ENCODE measurements at places on chromosomes 1 and 21.
A peak's percentile ranks its signal among the peaks of the same experiment; 100 is the strongest.

GRCh38 chr1:229862017-229862774 lies 204.8 kb upstream of the GALNT2 start:
- no peak for DNase-seq

DNA sequence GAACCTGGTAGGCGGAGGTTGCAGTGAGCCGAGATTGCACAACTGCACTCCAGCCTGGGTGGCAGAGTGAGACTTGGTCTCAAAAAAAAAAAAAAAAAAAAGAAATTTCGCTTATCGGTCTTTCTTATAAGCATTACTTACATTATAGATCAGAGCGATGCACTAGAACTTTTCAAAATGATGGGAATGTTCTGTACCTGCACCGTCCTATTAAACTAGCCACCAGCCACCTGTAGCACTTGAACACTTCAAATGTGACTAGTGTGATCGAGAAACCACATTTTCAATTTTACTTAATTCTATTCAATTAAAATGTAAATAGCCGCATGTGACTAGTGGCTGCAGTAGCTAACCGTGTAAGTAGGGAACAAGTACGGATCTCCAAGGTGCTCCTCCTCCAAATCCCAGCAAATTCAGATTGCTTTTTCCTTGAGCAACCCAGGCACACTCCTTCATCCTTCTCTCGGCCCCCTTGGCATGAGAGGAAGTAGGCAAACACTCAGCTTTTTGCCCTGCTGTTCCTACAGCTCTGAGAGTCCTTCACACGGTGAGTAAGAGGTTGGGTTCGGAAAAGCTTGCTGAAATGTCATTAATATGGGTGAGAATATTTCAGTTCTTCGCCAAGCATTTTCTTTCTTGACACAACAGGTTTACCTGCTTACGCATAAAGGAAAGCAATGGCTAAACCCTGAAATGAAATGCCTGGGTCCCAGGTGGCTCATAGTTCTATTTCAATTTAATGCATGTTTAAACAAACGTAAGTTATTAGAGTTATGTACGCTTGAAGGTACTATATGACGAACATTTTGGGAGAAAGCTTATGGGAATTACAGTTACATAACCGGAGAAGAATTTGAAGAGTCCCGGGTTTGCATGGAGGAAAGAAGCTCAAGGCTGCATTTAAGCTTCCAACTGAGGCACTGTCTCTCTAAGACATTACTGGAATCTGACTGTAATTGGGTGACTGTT lies 69.5 kb upstream of the HUNK start:
- no peak for DNase-seq

- no peak for DNase-seq
These were observed 6.5 kb downstream of the NBL1 start for GRCh38 chr1:19650416-19651140.

DNA sequence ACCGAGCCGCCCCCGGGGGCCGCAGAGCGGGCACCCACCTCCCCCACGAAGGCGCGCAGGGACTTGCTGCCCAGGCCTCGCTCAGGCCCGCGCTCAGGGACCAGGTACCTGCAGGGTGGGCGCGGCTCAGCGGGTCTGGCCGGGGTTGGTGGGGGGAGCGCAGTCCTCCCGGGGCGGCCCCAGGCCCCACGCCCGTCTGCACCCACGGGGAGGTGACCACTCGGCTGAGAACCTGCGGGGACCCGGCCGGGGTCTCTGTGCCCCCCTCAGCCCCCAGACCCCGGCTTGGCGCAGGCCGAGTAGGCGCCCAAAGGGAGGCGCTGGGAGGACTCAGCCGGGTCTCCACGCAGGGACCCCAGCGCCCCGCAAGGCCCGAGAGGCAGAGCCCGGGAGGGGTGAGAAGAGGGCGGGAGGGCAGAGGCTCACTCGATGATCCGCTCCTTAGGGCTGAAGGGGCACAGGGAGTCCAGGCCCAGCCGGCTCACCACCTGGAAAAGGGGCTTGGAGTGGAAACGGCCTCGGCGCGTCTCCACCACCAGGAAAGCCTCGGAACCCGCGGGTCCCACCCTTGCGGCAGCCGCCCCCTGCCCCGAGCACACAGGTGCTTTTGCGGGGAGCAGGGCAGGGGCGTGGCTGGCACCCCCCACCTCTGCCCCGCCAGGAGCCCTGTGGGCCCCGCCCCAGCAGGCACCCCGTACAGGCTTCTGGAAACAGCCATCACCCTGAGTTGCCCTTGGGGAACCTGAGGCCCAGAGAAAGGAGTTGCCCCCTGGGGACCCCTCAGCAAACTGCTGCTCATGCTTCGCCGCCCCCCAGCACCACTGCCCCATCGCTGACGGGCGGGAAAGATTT lies 9.3 kb downstream of the FTCD start:
- no peak for DNase-seq

DNA sequence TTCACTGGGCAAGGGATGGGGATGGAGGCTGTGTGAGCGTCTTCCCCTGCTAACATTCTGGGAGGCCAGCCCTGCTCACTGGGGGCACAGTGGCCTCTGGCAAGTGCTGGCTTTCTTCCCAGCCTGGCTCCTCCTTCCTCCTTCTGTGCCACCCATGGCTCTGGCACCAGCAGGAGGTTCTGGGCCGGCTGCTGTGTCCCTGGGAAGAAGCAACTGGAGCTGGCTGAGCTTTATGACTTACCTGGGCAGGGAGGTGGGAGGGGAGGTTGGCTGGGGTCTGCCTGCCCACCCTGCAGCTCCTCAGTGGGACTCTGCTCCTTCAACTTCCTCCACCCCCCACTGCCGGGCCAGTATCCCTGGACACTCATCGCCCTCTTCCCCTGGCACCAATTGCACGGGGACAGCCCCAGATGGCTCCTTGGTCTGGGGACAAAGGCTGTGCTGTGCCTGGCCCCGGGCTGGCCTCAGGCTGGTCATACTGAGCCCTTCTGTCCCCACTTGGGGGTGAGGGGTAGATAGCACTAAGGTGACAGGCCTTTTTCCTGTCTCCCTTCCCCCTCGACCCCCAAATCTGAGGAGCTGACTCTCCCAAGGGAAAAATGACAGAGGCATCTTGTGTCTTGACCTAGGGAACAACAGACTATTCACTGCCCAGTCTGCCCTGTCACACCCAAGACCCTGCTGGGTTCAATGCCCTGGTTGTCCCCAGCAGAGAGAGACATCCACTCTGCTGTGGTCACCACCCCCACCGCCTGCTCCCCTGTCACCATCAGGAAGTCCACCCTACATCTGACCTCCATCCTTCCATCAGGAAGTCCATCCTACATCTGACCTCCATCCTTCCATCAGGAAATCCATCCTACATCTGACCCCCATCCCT lies 14.4 kb downstream of the CDK18 start:
- no peak for DNase-seq

GRCh38 chr1:6497215-6497866 lies 5.9 kb upstream of the PLEKHG5 start:
- DNase-seq: peak; percentile 52

DNA sequence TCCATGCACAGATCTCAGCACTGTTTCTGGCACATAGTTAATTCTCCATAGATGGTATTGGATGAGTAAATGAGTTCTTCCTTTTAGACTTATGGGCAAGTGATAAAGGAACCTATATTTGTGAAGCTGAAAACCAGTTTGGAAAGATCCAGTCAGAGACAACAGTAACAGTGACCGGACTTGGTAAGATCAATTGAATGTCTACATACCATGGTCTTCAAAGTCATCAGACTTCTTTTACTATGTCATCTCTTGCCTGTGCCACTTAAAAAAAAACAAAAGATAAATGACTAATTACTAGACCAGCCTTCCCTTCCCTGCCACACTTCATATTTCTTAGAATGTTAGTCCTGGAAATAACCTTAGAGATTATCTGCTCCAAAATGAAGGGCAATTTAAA lies 246.7 kb downstream of the HMCN1 start:
- no peak for DNase-seq

DNA sequence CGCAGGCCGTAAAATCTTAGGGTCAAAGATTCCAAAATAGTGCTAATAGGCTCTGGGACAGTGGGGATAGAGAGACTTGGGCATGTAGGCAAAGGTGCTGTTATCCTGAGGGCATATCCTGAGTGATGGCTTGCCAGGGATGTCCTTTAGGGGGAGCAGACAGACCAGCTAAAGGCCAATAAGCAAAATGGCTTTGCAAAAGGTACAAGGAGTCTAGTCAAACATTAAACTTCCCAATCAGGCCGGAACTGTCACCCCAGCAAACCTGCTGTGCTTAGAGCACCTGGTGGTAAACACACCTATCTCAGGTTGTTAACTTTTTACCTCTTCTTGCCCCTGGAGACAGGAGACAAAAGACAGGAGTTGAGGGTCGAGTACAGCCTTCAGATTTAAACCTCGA lies 49.1 kb downstream of the TRABD2B start:
- DNase-seq: no peak

- DNase-seq: no peak
These were observed 120.8 kb upstream of the GADD45A start for GRCh38 chr1:67564193-67564592.

GRCh38 chr1:192805832-192806323 lies 3.0 kb upstream of the RGS2 start:
- DNase-seq: no peak

DNA sequence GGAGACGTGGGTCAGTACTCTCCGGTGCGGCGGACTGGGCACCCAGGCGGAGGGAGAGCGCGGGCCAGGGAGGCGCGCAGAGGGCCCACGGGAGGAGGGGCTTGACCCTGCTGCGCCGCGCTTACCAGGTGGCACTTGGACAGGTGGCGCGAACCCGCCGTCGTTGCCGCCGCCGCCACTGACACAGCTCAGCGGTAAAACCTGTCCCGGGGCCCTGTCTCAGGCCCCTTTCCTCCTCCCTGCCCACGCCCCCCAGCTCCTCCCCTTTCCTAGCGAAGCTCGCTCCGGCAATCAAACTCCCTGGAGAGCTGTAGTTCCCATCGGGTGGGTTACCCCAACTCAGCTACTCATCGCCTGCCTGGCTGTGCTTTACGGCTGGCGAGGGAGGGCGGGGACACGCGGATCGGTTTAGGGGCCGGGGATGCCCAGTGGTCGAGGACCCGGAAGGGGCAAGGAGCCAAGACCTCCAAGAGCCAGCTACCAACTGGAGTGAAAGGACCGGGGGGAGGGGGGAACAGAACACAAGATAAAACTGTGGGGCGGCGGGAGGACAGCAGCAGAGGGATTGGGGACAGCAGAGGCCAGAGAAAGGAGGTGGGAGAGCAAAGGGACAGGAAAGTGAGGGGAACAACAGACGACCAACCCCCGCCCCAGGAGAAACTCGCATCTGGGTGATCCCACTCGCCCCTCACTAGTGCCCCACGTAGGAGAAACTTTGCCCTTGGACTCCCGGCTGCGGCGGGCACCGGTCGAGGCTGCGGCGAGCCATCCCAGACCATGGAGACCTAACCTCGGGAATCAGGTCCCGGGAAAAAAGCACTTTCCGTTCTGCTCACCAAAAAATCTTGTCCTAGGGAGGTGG lies 2.9 kb downstream of the GFI1 start:
- DNase-seq: peak; percentile 81

GRCh38 chr1:115670476-115671175 lies 28.9 kb downstream of the VANGL1 start:
- no peak for DNase-seq

DNA sequence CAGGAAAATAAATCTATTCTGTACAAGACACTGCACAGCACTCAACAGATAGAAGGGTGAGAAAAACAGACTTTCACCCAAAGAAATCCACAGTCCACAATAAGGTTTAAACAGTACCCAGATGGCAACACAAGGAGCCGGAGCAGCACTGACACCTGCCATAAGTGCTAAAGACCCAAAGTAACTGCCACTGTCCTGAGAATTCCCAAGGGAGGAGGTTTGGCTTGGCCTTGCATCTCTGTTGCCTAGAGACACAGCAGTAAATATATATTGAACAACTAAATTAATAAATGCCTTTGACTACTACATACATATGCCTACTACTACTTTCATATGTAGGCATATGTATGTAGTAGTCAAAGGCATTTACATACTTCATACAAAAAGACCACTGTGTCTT lies 68.0 kb downstream of the VAV3 start:
- DNase-seq: no peak

GRCh38 chr1:24643363-24644099 lies 429 bp downstream of the SRRM1 start:
- peak; percentile 20 for DNase-seq

- DNase-seq: no peak
These were observed 83.0 kb upstream of the TSPAN2 start for GRCh38 chr1:115172270-115172669.

- DNase-seq: no peak
These were observed 14.0 kb upstream of the FOXO6 start for GRCh38 chr1:41347276-41347675.

DNA sequence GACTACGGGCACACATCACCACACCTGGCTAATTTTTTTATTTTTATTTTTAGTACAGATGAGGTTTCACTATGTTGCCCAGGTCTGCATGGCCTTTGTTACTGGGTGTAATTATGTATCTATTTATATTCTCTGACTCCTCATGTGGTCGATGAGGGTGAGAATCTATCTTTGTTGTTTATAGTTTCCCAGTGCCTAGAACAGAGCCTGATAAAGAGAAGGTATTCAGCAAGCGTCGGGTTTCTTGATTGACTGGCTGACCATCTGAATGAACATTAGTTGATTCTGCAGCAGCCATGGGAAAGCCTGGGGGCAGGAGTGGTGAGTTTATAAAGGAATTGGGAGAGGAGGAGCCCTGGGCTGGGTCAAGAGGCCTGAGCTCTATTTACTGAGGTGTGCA lies 28.5 kb downstream of the SERINC2 start:
- no peak for DNase-seq

DNA sequence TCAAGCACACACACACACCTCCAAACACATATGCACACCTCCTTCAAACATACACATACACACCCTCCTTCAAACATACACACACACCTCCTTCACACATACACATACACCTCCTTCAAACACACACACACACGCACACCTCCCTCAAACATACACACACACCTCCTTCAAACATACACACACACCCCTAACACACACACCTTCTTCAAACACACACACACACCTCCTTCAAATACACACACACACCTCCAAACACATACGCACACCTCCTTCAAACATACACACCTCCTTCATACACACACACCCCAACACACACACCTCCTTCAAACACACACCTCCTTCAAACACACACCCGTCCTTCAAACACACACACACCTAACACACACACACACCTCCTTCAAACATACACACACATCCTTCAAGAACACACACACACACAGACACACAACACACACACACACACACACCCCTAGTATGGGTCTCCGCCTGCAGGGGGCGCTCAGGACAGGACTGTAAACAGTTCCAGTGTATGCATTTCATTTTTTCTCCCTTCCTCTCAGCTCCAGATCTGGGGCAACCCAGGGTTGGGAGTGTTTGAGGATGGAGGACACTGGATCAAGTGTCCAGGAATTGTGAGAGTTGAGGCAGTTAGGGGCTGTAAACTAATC lies 12.1 kb downstream of the LGR6 start:
- no peak for DNase-seq

DNA sequence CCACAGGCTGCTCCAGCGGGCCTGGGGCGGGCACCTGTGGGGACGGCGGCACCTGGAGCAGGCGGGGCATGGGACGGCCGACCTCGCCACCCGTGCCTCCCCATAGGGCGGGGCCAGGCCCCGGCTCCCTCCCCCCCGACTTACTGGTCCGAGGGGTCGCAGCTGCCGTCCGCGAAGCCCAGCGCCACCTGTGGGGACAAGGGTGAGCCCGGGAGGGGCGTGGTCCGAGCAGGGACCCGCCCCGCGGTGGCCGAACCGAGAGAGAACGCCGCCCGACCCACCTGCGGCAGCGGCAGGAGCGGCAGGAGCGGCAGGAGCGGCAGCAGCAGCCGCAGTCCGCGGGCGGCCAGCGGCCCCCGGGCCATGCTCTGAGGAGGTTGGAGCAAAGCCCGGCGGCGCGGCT lies at the start of gene TMEM52:
TSS of gene TMEM52 (minus strand) at position 379 of the 403 bp plus-strand sequence. CDS start at position 365, 14 bp downstream.
- DNase-seq: no peak

Measured in activated naive CD4-positive, alpha-beta T cell treated with anti-CD3 and anti-CD28 coated beads, Interleukin-2, amount 50 U/mL, for 16 hours (primary cell).